NCI-H1105 (cell line): ENCODE measurements at places on chromosomes 2 and 18.

- DNase-seq, result no peak
Observed at GRCh38 chr2:225590932-225591331, 191.4 kb downstream of the NYAP2 start.

GRCh38 chr2:168751104-168751740 lies 51.2 kb upstream of the NOSTRIN start:
- no peak for DNase-seq

GRCh38 chr2:6782517-6783237 lies 83.0 kb downstream of the CMPK2 start:
- DNase-seq, result no peak

DNA sequence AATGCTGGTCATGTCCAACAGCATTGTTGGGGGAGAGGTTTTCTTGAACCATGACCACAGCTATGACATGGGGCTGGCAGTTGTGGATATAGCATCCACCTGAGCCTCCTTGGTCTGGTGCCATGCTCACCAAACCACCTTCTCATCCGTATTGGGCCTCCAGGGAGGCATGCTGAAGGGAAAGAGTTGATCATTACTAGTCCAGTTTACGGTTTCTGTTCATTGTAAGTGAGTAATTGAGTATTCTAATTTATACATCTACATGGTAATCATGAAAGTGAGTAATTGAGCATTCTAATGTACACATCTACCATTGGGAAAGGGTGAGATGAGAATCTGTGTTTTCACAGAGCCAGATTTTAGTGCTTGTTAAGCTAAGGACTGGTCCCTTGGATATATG lies 6.8 kb downstream of the TMEM87B start:
- no peak for DNase-seq

DNA sequence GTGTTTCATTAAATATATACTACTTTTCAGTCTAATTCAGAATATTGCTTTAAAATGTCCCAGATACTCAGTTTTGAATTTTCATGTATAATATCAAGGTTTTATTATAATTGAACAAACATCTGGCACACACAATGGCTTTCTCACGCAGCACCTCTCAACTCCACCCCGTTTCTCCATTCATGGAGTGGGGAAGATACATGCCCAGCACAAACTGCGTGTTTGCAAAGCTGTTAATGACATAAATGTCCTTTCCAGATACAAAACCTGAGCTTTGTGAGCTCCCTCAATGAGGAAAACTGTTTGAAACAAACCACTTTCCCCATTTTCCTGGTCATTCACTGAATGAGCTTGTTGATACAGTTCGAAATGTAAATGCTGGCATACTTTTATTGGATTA lies 150.3 kb upstream of the RASGRP3 start:
- DNase-seq, result no peak

GRCh38 chr2:117745537-117745936 lies 69.0 kb upstream of the DDX18 start:
- no peak for DNase-seq

GRCh38 chr2:150878356-150878755 lies 383.3 kb downstream of the RBM43 start:
- DNase-seq, result no peak

GRCh38 chr2:241067501-241068135 lies 34.5 kb downstream of the MTERF4 start:
- DNase-seq, result no peak

- no peak for DNase-seq
Observed at GRCh38 chr2:218717262-218717661, 6.6 kb downstream of the TTLL4 start.

- DNase-seq, result no peak
Observed at GRCh38 chr2:157377861-157378260, 52.2 kb upstream of the ERMN start.

DNA sequence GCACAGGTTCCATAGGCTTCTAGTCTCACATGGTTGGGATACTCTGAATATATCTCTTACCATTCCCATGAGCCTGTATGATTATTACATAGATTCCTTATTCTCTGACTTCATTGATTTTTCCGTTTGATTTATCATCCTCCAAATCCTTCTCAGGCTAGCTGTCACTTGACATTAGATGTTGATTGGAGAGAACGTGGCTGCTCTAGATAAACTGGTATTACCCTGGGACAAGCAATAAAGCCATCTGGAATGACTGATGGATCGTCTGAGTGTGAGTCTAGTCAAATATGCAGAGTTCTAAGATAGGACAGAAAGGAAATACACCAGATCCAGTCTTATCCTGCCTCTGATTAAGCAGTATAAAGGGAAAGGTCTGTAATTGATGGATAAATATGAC lies 325.6 kb upstream of the EPHA4 start:
- no peak for DNase-seq

GRCh38 chr18:37778417-37779165 lies 213.0 kb upstream of the CELF4 start:
- DNase-seq, result no peak

- no peak for DNase-seq
Observed at GRCh38 chr2:24886691-24887304, 33.2 kb downstream of the ADCY3 start.

DNA sequence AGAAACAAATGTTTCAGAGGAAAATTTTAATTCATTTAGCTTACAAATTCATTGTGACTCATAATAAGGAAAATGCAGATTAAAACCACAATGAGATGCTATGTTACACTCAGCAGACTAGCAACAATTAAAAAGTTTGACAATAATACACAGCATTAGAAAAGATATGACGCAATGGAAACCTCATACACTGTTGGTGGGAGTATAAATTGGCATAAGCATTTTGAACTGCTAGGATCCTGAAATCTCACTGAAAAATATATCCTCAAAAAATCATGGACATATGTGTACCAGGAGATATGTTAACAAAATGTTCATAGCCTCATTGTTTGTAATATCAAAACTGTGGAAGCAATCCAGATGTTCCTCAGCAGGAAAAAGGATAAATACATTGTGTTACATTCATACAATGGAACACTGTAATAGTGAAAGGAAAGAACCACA lies 13.7 kb downstream of the CALCRL start:
- no peak for DNase-seq
